ENCODE measurements at places on chromosomes 13 and 19.

DNA sequence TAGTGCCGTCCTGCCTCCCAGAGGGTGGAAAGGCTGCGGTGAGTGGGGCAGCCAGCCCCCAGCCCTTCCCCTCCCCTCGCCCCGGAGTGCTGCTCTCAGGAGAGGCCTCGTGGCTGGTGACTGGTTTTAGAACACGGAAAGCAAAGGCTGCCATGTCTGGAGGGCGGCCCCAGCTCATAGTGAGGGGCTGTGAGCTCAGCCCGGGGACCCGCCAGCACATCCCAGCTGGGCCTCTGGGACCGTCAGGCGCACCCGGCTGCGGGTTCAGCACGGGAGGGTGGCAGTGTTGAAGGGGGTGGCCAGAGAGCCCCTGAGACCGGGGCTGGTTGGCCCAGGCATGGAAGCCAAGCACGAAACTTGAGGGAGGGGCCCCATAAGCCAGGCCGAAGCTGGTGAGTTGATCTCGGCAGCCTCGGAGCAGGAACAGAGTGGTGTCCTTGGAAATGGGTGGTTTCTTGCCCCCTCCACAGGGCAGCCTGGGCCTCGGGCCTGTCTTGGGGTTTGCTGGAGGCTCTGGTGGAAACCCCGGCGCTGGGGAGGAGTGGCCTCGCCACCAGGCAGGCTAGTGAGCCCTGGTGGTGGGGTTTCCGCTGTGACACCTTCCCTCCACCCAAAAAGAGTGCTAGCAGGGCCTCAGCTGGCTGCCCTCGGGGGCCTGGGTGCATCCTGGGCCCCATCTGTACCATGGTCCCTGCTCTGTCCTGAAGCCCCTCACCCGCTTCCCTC is 157.7 kb downstream of the KDM4B start:
- no peak for DNase-seq

DNA sequence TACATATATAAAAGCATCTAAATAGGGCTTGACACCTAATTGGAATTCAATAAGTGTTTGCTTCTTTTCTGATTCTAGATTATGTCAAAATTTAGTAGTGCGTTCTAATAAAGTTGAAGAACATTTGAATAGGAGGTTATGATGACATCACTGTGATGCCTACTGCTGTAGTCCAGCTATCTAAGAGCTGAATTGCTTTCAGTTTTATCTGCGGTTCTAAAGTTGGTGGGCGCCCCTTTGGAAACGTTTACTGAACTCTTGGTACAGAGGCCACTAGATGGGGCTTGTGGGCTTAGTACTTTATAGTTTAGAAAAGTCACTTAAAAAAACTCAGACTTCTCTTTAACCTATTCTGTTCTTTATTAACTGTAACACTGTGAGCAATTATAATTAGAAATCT is 776.9 kb downstream of the GPC5 start:
- DNase-seq: peak; percentile 53

DNA sequence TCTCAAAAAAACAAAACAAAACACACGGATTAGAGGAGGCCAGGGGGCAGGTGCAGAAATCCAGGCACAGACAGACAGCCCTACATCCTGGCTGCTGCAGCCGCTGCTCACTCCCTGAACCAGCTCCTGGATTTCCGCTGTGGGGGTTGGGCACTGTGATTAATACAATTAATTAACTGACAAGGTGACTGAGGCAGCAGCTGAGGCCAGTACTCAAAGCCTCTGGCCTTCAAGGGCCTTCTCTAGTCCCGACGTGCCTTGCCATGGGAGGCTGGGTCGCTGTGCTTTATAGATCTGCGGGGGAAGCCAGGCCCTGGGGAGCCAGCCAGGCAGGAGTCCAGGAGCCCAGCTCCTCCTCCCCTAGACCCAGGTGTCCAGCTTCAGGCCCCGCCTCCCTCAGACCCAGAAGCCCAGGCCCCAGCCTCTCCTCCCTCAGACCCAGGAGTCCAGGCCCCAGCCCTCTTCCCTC is 4.6 kb downstream of the NECTIN2 start:
- no peak for DNase-seq

DNA sequence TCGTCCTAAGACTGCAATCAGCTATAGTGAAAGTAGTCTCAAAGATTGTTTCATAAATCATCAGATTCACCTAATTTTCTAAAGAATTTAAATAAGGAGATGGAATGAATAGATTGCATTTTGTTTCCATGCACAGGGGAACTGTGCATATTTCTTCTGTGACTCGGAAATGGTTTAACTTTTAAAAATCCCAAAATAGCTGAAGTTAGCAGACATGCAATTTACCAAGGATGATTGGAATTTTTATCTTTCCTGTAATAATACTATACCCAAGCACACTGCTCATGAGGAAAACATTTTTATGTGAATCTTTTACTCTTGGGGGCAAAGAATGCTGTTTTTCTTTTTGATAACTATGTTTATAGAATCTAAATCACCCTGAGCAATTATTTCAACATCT is 15.0 kb upstream of the LMO7 start:
- peak; percentile 60 for DNase-seq

DNA sequence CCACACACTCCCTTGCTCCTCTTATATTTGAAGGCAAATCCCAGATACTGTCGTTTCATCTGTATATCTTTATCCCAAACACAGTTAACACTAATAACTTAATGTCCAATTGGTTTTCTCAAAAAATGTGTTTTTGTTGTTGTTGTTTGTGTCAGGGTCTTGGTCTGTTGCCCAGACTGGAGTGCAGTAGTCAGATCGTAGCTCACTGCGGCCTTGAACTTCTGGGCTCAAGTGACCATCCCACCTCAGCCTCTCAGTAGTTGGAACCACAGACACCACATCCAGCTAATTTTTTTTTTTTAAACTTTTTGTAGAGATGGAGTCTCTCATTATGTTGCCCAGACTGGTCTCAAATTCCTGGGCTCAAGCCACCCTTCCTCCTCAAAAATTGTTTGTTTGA is 137.7 kb downstream of the PDS5B start:
- no peak for DNase-seq

GRCh38 chr13:99677116-99677951 is 176.1 kb downstream of the TM9SF2 start:
- DNase-seq: no peak

DNA sequence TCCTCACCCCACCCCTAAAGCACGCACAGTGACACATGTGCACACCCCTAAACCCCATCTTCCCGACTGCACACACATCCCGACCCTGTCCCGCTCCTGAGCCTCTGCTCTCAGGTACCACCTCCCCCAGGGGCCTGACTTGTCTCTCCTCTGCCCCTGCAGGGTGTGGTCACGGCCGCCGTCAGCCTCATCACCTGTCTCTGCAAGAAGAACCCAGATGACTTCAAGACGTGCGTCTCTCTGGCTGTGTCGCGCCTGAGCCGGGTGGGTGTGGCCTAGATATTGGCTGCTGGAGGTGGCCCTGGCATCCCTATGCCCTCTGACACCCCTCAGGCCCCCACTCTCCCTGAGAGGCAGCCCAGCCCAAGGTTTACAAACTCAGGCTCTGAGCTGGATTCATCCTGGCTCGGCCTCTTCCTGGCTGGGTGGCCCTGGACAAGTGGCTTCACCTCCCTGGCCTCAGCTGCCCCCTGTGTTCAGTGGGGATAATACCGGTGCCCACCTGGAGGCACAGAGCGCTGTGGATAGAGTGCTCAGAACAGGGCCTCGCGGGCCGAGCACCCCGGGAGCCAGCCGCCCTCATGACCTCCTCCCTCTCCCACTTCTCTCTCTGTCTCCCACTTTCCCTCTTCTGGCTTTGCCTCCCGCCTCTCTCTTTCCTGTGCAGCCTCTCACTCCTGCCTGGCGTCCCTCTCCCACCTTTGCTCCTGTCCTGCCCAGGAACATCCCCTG is 20.1 kb downstream of the FUZ start:
- no peak for DNase-seq

DNA sequence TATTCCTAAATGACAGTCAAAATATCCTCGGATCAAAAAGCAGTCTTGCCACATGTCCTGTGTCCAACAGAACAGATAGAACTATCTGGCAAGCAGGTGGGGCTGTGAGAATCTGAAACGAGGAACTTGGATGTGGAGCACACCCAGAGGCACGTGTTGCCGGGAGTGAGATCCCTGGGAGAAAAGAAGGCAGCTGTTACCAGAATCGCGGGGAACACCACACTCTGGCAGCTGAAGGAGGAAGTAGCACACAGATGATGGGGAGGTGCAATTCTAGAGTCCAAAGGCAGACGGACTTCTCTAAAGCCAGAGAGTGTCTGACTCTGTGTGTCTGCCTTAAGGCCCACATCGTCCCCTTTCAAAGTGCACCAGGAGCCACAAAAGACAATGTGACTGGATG is 22.3 kb downstream of the SLC7A1 start:
- DNase-seq: peak; percentile 52

GRCh38 chr19:5609881-5610448 is 12.6 kb downstream of the SAFB2 start:
- no peak for DNase-seq

All from fibroblast of villous mesenchyme (primary cell).